NCI-H2171 (cell line): ENCODE measurements at places on chromosomes 2 and 18.

GRCh38 chr2:24228470-24228869 is 53.6 kb downstream of the FAM228A start:
- peak; percentile 44 for DNase-seq

DNA sequence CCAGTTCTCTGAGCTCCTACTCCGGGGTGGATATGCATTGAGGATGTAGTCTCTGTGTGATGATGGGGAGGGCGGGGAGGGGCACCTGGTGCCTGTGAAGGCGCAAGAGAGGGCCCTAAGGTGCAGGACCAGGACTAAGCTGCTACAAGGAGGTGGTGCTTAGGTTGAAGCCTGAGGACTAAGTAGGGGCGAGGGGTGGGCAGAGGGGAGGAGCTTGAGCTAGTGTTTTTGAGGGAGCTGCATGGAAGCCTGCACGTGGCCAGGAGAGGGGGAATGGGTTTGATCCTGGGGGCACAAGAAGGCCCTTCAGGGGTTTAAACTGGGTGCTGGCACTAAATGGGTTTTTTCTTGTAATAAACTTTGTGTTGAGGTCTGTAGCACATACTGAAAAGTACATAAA is 105.0 kb downstream of the UGGT1 start:
- DNase-seq = no peak

DNA sequence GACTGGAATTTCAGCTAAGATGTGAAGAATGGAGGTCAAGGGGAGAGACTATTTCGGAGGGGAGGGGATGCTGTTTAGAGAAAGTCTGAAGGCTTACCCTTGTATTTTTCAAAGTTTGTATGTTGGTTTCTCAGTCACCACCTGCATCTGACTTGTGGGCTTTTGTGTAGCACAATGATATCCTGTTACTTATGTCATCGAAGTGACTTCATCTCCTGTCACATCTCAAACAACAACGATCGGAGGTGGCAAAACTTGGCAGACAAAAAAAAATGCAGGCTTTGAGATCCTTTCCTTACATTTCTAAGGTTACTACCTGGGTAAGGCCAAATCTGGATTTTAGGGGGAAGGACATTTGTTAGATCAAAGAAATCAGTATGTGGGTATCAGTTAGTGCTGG is 11.7 kb upstream of the CXCR4 start:
- no peak for DNase-seq

DNA sequence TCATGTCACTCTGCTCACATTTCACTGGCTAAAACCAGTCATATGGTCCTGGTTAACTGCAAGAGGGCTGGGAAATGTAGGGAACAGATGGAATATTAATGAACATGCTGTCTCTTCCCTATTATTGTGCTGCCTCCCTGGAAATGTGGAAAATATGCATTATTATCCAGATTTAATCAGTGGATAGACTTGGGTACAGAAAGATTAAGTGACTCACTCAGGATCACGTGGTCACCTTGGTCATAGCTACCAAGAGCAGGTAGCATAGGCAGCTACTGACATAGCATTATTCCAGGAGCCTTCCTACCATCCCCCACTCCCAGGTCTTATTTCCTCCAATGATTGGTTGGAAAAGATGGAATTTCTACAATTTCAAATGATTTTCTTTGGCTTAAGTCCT is 141.1 kb downstream of the HRH4 start:
- DNase-seq = peak; percentile 74

DNA sequence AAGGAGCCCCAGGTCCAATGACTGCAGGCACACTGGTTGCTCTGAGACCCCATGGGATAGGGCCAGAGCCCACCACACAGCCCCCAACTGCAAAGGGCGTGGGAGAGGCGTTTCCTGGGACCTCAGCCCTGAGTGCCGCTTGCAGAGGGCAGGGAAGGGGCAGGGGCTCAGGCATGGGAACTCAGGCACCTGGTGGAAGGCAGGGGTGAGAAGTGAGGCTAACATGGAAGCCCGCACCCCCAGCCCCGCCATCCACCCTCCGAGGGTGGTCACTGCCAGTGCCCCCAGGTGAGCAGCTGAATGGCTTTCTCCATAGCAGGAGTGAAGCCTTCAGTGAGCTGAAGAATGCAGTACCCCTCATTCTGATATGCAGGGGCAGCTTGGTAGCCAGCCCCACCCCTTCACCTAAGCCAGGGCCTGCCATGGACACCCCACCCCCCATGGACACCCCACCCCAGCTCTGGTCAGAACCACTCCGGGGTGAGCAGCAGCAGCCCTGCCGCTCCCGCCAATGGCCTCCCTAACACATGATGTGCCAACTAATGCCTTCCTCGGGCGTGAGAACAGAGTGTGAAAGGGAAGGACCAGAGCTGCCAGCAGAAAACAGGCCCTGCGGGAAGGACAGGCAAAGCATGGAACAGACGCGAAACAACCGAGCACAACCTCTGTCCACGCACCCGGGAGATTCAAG is 6.6 kb downstream of the KIF1A start:
- DNase-seq = no peak

GRCh38 chr2:44981714-44982108 is 27.5 kb downstream of the SIX2 start:
- DNase-seq = peak; percentile 78

DNA sequence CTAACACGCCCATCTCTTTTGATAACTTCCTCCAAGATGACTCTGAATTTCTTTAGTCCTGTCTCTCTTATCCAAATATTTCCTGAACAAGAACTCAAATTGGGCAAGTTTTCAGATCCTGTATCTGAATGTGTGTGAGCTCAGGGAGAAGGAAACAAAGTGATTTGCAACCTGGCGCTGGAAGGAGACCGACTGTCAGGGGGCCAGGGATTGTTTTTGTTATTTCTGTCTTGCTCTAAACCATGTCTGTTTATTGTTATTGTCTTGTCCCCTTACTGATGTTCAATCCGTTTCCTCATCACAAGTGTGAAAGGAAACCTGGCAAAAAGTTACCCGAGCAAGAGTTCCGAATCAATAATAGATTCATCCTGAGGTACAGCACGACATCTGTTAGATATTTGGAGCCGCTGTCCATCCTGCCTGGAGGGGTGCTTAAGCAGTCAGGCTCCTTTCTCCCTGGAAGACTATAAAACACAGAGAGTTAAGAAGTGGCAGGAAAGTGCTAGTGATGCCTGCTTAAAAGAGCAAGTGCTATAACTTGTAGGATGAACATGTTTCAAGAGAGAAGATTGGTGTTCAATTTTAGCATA is 132.5 kb upstream of the OSR1 start:
- no peak for DNase-seq

DNA sequence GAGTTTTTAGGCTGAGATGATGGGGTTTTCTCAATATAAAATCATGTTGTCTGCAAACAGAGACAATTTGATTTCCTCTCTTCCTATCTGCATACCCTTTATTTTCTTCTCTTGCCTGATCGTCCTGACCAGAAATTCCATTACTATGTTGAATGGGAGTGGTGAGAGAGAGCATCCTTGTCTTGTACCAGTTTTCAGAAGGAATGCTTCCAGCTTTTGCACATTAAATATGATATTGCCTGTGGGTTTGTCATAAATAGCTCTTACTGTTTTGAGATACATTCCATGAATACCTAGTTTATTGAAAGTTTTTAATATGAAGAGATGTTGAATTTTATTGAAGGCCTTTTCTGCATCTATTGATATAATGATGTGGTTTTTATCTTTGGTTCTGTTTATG is 181.8 kb downstream of the GBX2 start:
- no peak for DNase-seq

DNA sequence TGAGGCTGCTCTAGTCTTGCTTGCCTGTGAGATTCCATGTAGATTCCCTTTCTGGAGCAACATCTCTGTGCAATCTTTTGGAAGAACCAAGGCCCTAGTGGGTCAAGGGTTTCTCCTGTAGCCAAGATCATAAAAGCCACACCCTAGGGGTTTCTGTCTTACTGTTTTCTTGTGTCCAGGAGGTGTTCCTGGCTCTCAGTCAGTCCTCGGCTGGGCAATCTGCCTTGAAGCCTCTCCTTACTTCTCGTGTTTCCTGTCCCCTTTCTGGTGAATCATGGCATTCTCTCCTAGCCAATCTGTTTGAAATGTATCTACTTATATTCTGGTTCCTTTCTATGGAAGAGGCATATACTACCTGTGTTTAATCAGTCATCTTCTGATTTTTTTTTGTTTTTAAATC is 484.8 kb upstream of the UBE2E3 start:
- no peak for DNase-seq

DNA sequence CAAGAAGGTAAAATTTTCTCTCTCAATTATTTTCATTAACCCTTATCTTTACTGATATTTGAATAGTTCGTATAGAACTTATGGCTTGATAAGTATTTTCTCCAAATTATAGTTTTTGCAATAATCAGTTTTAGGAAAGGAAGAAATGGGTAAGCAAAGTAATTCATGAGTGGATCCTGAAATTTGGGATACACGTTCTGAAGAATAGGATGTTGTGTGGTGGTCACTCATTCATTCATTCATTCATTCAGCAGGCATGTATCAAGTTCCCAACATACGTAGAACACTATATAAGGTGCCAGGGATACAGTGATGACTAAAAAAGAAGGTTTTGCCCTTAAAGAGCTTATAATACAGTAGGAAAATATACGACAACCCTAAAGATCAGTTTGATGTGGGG is 95.4 kb downstream of the PTRHD1 start:
- DNase-seq = no peak

DNA sequence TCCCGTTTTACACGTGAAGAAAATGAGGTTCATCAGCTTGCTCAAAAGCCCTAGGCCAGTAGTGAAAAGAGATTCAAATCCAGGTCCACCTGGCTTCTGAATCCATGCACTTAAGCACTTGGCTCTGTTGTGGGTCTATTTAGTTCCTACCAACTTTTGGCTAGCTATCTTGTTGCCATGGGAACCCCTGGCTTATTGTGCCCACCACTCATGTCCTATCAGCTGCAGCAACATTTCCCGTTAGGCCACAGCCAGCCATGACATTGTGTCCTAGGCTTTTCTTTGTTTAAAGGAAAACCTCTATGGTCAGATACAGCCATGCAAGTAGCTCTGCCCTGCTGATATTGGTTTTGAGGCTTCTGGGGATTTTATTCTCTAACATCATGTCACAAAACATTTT is 49.8 kb downstream of the PLEK start:
- DNase-seq = no peak

- no peak for DNase-seq
Observed at GRCh38 chr2:240949791-240950705, 43.9 kb downstream of the CROCC2 start.

DNA sequence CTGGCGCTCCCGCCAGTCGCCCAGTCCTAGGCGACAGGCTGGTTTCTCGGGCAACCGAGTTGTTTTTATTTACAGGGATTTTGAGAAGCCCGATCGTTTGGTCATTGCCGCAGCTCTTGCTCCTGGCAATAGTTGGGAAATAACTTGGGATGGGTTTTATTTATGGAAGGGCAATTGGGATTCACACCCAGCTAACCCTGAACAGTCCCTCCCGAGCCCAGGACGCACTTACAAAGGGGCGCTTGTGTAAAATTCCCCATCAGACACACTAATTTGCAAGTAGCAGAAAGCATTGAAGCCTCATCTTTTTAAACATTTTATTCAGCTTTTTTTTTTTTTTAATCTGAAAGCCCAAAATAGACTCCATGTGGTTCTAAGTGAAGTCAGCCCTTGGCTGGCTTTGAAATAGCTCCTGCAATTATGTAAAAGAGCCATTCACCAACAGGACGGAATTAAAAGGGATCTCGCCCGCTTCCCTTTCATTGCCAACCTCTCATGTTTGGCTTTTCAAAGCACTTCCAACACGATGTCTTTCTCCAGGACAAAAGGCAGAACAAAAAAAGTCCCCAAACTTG is 3.6 kb upstream of the GBX2 start:
- no peak for DNase-seq

DNA sequence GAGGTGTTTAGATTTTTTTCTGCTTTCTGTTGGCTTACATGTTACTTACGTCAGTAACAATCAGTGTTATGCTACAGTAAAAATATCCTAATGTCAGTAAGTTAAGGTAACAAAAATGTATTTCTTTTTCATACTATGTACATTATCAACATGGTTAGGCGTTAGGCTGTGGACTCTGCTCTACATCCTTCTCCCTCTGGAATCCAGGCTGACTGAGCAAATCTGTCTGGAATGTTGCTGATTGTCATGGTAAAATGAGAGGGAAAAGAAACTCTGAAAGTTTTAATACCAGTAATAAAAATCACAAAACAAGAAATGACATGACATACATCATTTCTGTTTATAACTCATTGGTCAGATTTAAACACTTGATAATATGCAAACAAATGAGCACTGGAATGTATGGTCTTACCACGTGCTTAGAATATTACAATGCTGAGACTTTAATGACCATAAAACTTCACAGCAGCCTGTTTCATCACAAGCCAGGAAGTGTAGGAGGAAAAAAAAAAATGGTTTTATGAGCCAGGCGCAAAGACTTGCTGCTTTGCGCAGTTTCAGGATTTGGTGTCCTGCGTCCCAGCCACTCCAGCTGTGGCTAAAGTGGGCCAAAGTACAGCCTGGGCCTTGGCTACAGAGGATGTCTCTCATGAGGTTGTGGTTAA is 252.4 kb downstream of the FSIP2 start:
- DNase-seq = no peak

DNA sequence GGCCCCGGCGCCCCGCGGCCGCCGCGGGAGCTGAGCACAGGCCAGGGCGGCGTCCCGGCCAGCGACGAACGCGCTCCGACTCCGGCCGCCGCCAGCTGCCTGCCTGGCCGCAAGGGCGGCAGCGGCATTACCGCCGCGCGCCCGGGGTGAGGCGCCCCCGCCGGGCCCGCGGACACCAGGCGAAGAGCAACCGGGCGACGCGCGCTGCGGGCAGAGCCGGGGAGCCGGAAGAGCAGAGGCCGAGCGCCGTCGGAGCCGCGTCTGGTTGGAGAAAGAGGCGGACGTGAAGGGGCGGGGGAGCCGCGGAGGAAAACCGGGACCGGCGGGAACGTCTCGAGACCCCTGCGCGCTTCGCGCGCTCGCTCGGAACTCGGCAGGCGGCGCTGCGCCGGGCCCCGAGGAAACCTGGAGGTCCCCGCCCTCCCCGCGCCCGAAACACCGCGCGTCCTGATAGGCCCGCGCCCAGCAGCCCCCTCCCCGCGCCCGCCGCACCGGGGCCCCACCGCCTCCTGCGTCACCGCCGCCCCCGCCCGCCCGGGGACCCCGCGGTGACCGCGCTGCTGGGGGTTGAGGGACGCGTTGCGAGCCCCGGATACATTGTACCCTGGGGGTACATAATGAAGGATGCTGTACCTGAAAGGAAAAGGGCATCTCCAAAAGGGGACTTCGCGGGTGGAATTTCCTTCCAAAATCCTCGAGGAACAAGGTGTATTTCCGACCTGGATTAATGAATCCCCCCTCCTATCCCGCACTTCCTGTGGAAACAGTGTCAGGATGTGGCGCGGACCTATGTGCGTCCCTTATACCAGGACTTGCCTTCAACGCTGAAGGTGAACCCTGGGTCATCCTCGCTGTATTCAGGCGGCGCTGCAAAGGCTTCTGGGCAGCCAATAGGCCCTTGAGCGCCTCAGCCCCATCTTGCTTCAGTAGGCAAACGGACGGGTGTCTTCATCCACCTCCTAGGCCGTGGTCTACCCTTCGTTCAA is 1.0 kb upstream of the B4GALT6 start:
- peak; percentile 89 for DNase-seq
